Activated CD8-positive, alpha-beta memory T cell treated with anti-CD3 and anti-CD28 coated beads for 4 hours (primary cell): ENCODE measurements at places on chromosomes 6 and 20.

- no peak for DNase-seq
Observed at GRCh38 chr6:132410830-132411229, 9.6 kb upstream of the MOXD1 start.

DNA sequence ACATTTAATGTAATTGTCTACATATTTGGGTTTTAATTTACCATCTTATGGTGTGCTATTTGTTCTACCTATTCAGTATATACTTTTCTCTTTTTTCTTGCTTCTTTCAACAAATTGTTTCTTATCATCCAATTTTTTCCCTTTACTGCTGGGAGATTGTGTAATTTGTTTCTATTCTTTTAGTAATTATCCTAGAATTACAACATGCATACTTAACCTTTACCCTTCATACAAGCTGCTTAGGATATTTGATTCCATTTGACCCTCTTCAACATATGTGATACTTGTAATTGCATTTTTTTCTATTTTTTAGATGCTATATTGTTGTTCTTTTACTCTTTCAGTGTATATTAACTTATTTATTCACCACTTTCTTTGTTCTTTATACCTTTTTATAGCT, 15.1 kb upstream of the TBPL1 start:
- DNase-seq, result no peak

DNA sequence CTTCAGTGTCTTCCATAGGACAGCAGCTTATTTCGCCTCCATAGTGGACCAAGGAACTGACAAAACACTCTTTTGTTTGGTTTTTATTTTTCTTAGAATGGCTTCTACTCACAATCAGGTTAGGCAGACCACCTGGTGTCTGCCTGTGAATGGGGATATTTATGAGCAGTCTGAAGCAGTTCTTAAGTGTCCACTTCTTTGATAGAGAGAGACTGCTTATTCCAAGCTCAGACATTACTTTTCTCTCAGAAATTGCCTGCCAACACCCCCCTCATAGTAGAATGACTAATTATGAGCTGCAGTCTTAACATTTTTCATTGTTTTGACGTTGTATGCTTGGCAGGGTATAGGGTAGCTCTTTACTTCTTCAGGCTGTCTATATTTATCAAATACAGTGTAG, 174.7 kb downstream of the ZFAND3 start:
- DNase-seq, result no peak

- DNase-seq, result no peak
Observed at GRCh38 chr6:19761121-19761520, 76.0 kb upstream of the ID4 start.

DNA sequence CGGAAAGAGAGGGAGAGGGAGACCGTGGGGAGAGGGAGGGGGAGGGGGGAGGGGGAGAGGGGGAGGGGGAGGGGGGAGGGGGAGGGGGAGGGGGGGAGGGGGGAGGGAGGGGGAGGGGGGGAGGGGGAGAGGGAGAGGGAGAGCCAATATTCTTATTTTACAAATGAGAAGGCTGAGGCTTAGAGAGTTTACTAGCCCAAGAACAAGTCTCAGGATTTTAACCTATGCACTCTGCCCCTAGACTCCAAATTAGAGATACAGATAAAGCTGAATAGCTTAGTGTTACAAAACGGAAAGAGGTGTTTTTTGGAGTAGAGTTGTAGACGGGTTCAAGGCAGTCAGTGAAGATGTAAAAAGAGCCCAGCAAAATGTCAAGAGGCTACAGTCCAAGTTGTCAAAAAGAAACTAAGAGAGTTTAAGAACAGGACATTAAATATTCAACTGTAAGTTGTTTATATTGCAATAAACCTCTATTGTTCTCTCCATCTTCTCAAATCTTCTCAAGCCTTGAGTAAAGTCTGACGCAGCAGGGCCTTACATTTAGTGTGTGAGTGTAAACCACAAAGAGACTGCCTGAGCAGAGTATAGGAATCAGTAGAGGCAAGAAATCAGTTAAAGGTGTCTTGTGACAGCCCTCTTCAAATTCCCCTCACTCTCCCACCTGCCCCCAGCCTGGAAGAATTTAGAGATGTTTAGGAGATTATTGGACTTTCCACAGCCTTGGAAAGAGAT, 34.9 kb upstream of the AKIRIN2 start:
- no peak for DNase-seq

- no peak for DNase-seq
Observed at GRCh38 chr20:19407736-19408135, 195.3 kb downstream of the SLC24A3 start.

GRCh38 chr6:10276106-10276505, 138.8 kb downstream of the TFAP2A start:
- DNase-seq, result no peak

- no peak for DNase-seq
Observed at GRCh38 chr6:27478141-27478705, 5.3 kb upstream of the ZNF184 start.

GRCh38 chr20:3162080-3162611, 2.5 kb upstream of the FASTKD5 start:
- DNase-seq, result no peak

DNA sequence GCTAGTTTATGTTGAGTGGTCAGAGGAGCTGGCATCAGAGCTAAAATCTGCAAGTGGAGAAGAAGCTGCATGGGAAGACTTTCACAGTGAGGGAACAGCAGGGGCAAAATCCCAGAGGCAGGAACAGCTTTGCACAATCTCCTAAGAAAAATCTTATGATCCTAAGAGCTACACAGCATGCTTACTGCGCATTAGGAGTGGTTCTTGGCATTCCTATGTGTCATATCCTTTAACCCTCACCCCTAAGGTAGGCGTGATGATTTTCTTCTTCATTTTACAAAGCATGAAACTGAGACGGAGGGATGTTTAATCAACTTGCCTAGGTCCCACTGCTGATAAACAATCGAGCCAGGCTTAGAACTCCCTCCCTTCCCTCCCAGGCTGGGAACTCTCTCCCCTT, 313.6 kb upstream of the SULF2 start:
- DNase-seq, result no peak

GRCh38 chr20:43894491-43894890, 20.2 kb upstream of the TOX2 start:
- DNase-seq, result no peak

GRCh38 chr20:4060064-4060795, 44.9 kb upstream of the RNF24 start:
- no peak for DNase-seq
